ENCODE measurements at places on chromosomes 5 and 9.

- no peak for DNase-seq
Observed at GRCh38 chr5:146645342-146645741, 129.4 kb upstream of the GPR151 start.

DNA sequence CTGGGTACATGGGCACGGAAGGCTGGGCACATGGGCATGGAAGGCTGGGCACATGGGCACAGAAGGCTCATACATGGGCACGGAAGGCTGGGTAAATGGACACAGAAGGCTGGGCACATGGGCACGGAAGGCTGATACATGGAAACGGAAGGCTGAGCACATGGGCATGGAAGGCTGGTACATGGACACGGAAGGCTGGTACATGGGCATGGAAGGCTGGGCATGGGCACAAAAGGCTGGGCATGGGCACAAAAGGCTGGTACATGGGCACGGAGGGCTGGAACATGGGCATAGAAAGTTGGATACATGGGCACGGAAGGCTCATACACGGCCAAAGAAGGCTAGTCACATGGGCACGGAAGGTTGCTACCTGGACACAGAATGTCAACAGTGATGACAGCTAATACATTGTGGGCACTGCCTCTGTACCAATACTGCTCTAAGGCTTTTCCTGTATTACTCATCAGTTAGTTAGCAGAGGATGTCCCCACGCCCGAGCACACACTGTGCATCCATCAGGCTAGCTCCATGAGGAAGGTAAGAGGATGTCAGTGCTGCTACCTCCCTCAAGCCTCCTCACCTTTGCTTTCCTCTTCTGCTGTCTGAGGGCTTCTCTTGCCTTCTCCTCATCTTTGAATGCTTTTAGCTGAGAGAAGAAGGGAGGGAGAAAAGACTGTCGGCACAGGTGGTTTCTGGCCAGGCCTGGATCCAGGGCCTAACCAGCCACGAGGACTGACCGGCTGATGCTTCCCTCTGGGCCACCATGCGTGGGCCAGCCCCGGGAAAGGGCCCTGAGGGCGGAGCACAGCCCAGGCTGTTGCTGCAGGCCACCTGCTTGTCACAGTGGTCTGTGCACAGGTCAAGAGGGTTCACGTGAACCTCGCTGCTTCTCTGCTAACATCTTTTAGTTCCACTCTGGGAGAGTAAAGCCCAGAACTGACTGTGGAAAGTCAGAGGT is 14.3 kb downstream of the GPX3 start:
- DNase-seq = peak; percentile 34

- DNase-seq = no peak
Observed at GRCh38 chr9:72926506-72926905, 26.3 kb downstream of the ALDH1A1 start.

- no peak for DNase-seq
Observed at GRCh38 chr9:76744336-76744735, 19.9 kb upstream of the PCA3 start.

DNA sequence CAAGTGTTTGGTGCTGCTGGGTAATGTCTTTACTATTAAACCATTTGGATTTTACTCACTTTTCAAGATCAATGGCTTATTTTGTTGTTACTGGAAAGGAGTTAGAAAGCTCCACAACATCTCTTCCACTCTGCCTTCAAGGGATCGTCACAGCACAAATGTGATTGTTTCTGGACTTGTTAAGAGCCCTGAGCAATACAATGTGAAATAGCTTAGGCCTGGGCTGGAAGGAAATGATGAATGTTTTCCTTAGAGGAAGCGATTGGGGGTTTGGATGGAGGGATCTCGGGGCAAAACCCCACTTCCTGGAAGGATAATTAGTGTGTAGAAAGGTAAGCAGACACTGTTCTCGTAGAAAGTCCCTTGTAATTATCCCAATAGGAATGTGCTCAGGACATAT is 59.3 kb upstream of the MYO10 start:
- peak; percentile 84 for DNase-seq

GRCh38 chr5:13218518-13218917 is 726.0 kb downstream of the DNAH5 start:
- no peak for DNase-seq

DNA sequence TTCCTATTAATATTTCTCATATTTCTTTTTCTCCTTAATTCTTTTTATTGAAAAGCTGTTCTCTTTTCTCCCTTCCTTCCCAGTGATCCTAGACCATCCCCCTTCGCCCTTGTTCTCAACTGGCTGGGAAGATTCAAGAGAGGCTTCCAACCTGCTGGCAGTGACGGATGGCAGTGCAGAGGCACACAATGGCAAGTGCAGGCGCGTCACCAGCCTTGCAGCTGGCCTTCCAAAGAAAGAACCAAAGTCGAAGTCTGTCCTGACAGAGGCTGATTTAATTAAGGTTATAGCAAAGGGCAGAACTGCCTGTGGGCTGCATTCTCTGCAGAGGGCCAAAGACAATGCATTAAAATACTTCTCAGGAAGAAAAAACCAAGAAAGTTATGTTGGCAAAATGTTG is 7.4 kb downstream of the CEMIP2 start:
- no peak for DNase-seq

DNA sequence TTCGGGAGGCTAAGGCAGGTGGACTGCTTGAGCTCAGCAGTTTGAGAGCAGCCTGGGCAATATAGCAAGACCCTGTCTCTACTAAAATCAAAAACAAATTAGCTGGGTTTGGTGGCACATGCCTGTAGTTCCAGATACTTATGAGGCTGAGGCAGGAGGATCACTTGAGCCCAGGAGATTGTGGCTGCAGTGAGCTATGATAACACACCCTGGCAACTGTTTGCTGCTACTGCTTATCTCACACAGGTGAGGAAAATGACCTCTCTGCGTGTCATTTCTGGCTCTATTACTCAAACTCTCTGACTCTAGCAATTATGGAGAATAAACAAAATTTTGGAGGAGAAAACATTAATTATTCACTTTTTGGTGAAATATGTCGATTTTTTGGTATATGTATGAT is 45.3 kb upstream of the TMC1 start:
- no peak for DNase-seq

DNA sequence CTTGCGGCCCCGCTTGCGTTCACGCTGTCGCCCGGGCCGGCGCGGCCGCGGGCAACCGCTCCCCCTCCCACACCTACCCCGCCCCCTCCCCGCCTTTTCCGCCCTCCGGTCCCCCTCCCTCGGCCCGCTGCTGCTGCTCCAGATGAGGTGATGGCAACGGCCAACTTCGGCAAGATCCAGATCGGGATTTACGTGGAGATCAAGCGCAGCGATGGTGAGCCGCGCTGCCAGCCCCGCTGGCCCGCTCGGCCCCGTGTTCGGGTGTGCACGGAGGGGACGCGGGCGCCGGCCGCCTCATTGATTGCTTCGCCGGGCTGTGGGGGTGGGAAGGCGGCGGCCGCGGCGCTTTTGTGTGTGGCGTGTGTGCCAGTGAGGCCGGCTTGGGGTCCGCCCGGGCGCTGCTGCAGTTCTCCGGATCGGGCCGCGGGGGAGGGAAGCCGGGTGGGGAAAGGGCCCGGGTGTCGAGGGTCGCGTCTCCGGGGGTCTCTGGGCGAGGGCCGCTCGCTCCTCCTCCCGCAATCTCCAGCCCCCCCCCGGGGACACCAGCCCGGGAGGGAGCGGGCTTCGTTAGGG is 403 bp downstream of the KIF2A start:
- DNase-seq = peak; percentile 82

GRCh38 chr5:145050181-145050580 is 785.0 kb downstream of the PRELID2 start:
- DNase-seq = no peak

GRCh38 chr9:91420501-91421127 is 3.0 kb downstream of the NFIL3 start:
- DNase-seq = no peak

GRCh38 chr5:10064546-10065195 is 185.0 kb downstream of the ATPSCKMT start:
- no peak for DNase-seq

- no peak for DNase-seq
Observed at GRCh38 chr5:65061250-65061973, 292.7 kb downstream of the CWC27 start.

- DNase-seq = peak; percentile 15
Observed at GRCh38 chr9:95409650-95410426, 92.3 kb upstream of the FANCC start.

DNA sequence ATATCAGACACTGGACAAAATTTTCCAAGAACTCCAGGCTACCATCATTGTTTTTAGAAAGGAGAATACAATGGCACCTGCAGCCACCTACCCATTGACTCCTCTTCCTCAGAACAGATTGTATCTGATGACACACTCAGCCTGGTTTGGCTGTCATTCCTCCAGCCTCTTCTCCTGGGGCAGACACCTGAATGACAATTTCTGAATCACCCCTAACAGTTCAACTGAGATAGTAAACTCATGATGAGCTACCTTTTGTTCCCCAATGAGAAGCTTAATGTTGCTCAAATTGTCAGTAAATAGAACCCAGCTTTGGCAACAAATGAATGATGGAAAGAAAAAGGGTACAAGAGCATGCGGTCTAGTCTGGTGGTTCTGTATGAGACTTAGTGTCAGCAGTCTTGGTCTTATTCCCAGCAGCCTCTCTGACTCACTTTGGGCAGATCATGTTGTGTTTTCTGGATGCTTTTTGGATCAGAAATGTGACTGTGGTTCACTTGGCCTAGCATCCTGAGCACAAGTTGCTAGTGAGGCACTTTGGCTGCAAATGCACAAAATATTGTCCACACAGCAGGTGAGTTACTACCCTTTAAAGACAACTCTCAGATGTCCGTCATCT is 78.3 kb downstream of the MAMDC2 start:
- DNase-seq = no peak

GRCh38 chr5:34923694-34924461 is 5.5 kb upstream of the DNAJC21 start:
- peak; percentile 86 for DNase-seq

GRCh38 chr9:22455181-22455580 is 8.6 kb downstream of the DMRTA1 start:
- no peak for DNase-seq

DNA sequence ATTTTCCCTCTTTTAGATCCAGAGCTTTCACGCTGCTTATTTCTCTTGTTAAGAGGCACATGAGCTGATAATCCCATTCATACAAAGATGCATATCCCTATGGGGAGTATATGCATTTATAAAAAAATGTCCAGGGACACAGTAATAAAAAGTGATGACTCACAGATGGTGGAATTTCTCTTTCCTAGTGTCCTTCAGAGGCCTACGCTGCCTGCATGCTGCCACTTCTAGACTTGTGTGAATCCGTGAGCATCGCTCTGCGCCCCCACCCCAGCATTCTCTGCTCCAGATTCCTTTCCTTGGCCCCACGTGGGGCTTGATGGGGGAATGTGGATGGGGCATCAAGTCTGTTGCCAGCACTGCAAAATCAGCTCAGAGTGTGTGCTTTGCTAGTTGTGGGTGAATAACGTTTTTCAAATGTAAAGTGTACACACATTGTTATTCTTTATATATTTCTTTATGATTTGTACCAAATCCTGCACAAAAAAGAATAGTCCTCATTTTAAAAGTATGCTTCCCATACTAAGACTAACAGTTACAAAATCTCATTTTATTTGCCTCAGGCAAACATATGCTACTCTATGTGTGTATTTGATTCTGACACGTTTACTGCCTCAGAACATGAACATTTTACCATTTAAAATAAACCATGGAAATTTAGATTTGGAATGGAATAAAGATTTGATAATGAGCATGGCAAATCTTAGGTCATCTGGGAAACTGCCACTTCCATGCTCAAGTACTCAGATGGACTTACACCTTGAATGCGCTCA is 22.4 kb upstream of the RASGRF2 start:
- DNase-seq = no peak

GRCh38 chr5:158869854-158870253 is 229.9 kb downstream of the EBF1 start:
- no peak for DNase-seq

- DNase-seq = no peak
Observed at GRCh38 chr9:83765376-83765775, 52.2 kb downstream of the GKAP1 start.

DNA sequence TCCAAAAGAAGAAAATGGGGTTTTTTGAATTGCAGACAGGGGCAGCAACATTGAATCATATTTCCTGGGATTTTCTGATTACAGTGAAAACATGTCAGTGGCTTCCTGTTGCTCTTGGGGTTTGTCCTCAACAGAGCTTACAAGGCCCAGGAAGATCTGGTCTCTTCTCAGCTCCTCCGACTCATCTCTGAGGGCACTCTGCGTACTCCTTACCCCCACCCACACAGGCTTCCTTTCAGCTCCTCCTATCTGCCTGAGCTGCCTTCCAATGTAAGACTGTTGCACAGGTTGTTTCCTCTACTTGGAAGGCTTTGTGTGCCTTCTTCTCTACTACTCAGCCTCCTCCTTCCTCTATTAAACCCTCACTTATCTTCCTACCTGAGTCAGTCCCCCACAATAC is 245.1 kb upstream of the MEF2C start:
- DNase-seq = peak; percentile 1

- no peak for DNase-seq
Observed at GRCh38 chr5:106454651-106455415, 1215.9 kb downstream of the EFNA5 start.

DNA sequence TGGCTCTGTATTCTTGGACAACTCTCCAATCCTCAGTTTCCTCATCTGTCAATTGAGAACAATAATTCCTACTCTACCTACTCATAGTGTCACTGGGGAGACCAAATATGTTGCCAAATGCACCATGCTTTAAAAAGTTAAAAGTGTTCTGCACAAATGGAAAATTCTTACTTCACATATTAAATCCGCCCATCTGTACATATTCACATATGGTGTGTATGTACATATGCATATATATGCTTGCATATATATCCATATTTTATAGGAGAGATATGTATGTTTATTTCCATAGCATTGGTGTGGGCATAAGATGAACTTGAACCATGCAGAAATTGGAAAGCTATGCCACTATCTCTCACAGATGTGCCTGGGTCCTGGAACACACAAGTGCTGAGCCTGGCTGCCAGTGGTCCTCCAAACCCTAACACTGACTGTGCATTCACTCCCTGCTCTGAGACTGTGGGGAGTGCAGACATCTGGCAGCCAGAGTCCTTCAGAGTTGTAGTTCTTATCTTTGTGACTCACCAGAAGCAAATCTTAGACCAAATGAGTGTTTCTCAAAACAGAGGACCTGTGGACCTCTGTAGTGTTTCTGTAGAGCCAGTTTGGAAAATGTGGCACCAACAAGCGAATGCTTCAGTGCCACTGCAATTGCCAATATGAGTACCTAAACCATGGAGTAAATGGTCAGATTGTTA is 168.7 kb downstream of the GRIA1 start:
- DNase-seq = no peak

DNA sequence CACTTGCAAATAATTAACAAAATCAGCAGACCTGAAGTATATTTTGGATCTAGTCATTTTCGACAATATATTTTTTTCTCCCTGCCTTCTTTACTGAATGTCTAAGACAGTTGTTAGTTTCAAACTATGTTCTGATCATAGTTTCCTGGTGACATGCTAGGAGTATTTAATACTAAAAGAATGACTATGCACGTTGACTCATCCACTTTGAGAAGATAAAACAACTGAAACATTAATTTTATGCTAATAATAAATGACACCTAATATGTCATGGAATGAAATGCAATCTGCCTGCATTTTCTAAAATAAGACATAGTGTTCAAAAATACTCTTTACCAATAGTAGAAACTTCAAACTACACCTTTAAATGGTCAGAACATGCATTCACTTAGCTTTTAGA is 2123.7 kb upstream of the C9orf72 start:
- no peak for DNase-seq

- DNase-seq = peak; percentile 6
Observed at GRCh38 chr5:32339198-32339597, 26.5 kb upstream of the MTMR12 start.

Measured in lung microvascular endothelial cell (primary cell).